ENCODE measurements at places on chromosomes 11 and 22. TPM values are rescaled to one million over a fixed set of nuclear protein-coding genes. Genes with fewer than 3 reads are reported as not detected.

Gene TRIM3
- polyA plus RNA-seq: 28.2 TPM

Gene SEPTIN5
- polyA plus RNA-seq: 37.4 TPM

Gene OR52K1
- 0.10 TPM for polyA plus RNA-seq

Gene ARSA
- polyA plus RNA-seq: 13.5 TPM

Gene NTM
- 40.5 TPM for polyA plus RNA-seq

Gene TMEM45B
- 19.8 TPM for polyA plus RNA-seq

- DNase-seq: no peak
Observed at GRCh38 chr11:95066716-95067038, at the start of gene SRSF8. SRSF8 (plus strand) TSS chr11:95066919; CDS start chr11:95067227, 308 bp downstream.

DNA sequence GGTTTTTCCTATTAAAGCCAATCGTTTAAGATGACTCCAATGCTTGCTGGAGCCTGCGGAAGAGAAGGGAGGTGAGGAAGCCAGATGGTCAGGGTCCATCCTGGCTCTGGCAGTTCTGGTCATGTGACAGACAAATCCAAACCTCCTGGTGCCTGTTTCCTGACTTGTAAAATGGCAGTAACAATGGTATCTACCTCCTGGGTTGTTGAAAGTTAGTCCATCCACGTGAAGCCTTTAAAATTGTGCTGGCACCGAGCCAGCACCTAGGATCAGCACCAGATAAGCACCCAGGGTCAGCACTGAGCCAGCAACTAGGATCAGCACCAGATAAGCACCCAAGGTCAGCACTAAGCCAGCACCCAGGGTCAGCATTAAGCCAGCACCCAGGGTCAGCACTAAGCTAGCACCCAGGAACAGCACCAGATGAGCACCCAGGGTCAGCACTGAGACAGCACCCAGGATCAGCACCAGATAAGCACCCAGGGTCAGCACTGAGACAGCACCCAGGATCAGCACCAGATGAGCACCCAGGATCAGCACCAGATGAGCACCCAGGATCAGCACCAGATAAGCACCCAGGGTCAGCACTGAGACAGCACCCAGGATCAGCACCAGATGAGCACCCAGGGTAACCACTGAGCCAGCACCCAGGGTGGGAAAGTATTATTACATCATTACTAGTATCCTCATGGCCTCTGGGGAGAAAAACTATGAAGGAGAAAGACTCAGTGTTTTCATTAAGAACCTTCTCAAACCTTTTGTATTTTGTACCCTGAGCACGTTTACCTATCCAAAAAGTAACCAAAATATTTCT, 17.2 kb downstream of the KIAA0930 start:
- DNase-seq: no peak

DNA sequence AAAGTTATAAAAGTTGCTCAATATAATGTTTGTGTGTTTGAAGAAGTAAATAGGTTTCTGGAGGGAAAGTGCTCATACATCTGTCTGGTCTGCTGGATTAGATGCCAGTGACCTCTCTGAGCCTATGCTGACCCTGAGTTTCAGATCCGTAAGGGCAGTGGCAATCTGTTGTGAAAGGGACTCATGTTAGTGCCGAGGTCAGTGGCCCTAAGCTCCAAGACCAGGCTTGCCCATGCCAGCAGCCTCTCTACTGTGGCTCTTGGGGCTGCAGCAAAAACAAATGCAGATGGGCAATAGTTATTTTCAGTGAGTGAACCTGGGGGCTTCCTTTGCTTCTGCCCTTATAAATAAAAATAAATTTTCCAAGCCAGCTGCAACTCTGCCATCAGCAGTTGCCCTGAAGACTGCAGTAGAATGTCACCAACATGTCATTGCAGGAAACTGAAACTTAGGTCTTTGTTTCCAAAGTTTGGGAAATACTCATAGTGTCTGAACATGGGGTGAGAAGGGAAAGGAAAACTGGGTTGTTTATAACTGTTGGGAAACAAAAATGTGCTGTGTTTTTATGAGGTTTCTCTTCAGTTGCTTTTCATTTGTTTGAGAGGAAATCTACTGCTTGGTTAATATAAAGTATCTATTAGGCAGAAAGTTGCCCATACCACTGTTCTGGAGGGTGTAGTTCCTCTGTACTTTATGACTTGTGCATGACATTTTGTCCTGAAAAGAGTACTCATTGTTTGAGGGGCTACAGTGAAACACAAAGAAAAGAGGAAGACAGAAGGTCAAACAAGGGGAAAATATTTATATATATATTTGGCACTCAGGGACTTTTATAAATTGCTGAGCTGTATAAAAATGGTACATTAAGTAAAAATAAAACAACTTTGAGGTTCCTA, 9.5 kb upstream of the MS4A4E start:
- DNase-seq: no peak

DNA sequence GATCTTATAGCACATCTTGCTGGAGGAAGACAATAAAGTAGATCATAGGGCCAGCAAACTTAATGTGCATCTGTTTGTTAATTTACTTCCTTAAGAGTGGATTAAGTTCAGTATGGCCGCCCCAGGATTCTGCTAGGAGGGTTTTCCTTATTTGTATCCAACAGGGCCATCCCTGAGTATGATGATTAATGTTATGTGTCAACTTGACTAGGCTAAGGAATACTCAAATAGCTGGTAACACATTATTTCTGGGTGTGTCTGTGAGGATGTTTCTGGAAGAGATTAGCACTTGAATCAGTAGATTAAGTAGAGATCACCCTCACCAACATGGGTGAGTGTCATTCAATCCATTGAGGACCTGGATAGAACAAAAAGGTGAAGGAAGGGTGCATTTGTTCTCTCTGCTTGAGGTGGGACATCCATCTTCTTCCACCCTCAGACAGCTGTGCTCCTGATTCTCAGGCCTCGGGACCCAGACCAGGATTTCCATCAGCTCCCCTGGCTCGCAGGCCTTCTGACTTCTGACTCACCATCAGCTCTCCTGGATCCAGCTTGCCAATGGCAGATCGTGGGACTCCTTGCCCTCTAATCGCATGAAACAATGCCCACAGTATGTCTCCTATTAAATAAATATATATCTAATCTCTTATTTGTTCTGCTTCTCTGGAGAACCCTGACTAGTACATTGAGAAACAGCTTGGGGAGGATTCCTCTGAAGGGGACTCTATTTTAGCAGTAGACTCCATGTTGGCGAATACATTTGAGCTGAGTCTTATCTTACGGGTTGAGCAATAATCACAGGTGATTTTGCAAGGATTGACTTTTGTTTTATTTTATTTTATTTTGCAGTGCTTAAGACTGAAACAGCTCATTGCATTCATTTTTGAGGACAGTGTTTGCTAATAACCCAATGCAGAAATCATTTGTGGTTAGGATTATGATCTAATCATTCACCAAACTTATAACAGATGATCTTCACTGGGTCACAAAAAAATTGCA, 9.0 kb upstream of the ZBTB44 start:
- no peak for DNase-seq

- no peak for DNase-seq
Observed at GRCh38 chr11:73480677-73481076, 104.5 kb downstream of the RELT start.

DNA sequence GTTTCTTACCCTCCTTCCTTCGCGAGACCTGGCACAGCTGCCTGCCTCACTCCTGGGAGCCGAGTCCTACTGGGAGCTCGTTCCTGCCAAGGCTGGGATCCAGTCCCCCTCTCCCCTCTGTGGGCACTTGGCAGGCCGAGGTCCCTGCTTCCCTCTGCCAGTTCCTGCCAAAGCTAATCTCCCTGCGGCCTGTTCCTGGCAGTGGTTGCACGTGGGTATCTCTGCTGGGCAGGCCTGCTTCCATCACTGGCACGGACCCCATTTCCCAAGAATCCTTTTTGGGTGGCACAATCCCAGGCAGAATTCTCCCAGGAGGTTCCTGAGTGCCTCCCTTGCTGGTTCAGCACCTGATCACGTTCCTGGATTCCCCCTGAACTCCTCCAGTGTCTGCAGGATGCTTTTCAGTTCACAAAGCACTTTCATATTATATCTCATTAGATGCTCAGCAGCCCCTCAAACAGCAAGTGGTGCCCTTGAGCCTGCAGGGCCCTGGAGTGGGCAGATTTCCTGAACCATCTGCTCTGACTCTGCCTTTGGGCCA, 96.5 kb downstream of the RRM1 start:
- DNase-seq: no peak

- DNase-seq: no peak
Observed at GRCh38 chr22:33051960-33052839, 6.0 kb downstream of the SYN3 start.

DNA sequence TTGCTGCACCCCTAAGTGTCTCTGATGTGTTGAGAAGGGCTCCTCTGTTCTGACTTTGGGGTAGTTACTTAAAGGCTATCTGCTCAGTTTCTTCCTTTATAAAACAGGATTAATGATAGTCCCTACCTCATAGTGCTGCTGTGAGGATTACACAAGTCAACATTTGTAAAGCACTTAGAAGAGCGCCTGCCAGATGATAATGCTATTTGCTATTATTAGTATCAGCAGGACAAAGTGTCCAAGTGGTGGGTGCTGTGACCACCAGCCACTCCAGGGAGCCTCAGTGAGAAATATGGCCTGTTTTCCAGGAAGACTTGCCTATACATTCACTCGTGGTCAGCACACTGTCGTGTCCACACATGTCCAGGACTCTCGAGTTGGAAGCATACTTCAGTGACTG, 16.2 kb downstream of the POU2F3 start:
- DNase-seq: no peak

DNA sequence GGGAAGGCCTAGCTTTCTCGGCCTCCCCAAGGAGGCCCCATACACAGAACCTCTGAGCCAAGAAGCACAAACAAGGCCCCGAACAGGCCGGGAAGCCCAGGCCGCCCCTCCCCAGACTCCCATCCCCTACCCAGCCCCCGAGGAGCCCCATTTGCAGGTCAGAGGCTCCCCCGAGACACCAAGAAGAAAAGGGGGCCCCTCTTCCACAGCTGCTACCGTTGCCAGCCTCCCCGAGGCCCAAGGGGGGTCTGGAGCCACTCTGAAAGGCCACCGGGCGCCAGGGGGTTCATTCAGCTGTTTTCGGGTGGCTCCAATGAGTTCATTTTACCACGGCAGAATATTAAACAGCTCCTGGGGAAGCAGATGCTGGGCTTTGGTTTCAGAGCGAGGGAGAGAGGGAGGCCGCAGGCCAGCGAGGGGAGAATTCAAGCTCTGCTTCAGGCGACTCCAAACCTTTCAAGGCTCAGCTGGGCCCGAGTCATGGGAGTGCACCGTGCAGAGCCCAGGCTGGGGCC, 28.5 kb downstream of the MN1 start:
- DNase-seq: no peak
